Fibroblast of mammary gland (primary cell): ENCODE measurements at places on chromosomes 11 and 22.

GRCh38 chr22:31846161-31847115 lies 92.6 kb downstream of the DEPDC5 start:
- DNase-seq, result peak; percentile 57

DNA sequence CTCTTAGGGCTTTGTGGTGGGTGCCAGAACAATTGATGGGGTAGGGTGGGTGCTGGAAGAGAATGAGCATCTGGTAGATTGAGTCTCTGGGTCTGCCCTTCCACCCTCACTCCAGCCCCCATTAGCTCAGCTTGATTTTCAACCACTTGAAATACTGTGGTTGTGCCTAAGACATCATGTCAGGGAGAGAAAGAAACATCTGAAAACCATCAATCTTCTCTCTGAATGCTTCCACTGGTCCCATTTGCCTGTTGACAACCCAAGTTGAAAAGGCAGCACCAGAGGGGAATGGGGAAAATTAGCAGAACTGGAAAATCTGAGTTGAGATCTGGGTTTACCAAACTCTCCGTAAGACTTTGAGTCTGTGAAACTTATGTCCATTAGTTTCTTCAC lies 26.1 kb downstream of the CD44 start:
- DNase-seq, result no peak

DNA sequence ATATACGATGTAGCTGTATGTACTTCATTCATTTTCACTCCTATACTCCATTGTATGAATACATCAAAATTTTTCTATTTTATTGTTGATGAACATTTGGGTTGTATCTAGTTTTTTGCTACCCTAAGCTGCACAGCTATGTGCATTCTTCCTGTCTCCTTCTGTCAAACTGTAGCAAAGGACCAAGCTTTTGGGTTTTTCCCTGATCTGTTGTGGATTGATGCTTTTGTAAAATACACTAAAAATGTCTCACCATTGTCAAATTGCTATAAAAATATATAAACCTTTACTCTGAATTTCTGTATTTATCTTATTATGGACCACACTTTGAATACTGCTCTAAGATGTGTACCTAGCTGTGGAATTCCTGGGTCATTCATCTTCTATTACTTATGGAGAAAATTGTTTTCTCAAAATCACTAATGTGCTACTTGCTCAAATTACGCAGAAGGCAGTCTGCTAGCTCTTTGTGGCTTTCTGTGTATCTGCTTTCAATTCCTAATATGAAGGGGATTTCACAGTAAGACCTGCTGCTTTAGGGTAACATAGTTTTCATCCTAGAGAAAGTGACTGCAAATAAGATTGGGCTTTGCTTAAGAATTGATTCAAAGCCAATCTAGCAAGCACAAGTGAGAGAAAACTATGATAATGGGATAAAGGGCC lies 123.4 kb downstream of the CYP2R1 start:
- DNase-seq, result no peak

GRCh38 chr11:71986131-71986530 lies 12.6 kb upstream of the IL18BP start:
- no peak for DNase-seq

DNA sequence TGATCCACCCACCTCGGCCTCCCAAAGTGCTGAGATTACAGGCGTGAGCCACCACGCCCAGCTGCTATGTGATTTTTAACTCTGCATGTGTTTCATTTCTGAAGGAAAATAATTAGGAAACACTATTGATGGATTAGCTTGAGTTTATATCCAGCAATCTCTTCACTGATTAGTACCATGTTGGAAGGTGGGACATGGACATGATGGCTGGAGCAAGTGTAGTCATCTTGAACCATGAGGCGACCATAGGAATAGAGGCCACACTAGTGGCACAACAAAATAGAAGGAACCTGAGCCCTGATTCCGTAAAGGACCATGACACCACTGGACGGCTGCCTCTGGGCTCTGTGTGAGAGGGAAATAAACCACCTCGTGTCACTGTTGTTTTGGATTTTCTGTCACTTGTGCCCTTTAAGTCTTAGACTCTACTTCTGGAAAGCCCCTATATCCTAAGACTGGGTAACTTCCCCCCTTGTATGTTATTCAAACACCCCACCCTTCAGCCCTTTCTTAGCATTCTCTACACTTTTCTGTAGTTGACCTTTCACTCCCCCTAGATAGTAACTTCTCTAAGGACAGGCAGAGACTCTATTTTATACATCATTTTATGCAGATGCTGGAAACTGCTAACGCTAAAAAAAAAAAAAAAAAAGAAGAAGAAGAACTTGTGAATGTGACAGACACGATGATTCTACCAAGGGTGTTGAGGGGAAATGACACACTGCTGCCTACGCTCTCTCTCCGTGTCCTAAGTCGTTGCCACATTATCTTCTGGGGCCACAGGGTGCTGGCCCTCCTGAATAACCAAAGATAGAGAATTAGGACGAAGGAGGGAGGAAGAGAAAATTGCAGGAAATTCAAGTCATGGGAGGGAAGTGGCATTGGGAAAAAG lies 2.7 kb upstream of the VPS37C start:
- no peak for DNase-seq

DNA sequence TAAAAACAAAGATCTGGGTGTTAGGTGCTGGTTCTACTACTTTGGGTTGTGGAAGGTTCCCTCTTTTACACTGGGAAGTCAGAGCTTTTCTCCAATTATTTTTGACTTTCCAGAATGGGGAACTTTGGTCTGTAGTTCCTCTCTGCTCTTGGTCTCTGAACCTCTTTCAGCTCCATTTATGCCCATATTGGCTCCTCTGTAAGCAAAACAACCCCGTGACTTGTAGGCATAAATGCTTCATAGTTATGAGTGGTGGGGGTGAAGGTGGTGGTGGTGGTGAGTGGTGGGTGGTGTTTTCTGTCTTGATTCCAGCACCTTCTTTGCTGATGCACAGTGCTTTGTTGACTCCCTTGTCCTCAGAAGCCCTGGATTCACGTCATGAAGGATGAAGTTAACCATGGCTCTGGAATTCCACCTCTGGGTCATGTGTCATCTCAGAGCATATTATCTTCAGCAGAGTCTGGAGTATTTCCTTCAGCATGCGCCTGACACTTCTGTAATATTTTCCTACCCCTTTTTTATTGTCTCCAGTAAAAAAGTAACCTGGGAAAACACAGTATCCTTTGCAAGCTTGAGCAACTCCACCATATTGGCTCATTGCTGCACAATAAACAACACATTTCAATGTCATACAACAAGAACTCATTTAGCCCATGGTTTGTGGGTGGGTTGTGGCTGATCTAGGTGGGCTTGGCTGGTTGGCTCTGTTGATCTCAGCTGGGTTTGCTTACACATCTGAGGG lies 24.1 kb upstream of the GRK3 start:
- no peak for DNase-seq

DNA sequence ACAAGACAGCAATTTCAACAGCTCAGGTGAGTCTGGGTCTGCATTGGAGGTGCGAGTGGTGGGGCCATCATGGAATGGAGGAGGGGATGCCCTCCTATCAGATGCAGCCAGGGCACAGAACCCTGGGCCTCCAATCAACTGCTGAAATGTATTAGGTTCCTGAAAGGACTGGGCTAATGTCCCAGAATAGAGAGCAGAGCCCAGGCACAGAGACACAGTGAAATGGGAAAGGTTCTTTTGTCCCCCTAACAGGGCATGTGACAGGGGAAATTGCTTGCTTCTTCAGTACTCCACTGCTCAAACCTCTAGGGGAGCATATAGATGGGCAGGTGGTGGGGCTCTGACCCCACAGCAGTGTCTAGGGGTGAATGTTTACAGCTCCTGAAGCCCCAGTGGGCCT lies 87.3 kb upstream of the CLPB start:
- DNase-seq, result no peak

DNA sequence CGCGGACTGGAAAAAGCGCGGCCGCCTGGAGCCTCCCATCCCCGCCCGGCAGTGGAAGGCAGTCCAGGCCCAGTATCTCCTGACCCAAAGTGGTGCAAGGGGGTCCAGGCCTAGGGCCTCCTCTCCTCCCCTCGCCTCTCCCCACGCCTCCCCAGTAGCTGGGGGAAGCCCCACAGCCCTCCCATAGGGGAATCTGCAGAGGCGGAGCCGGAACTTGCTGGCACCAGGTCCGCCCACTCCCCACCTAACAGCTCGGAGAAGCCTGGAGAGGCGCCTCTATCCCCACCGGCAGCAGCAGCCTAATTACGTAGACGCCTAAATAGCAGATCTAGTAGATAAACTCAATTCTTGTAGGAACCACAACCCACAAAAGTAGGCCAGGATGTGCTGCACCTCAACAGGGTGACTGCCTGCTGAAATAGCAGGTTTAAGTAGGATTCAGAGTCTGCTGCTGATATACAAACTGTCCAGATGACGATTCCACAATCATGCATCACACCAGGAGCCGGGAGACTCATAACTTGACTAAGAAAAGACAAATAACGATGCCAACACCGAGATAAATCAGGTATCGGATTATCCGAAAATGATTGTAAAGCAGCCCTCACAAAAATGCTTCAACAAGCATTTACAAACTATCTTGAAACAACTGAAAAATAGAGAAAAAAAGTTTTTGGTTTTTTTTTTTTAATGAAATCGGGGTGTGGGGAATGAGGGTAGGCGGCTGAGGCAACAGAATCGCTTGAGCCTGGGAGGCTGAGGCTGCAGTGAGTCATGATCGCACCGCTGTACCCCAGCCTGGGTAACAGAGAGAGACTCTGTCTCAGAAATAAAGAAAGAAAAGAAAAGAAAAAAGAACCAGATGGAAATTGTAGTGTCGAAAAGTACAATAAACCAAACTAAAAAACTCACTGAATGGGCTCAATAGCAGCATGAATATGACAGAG lies 11.4 kb upstream of the BRD1 start:
- no peak for DNase-seq

GRCh38 chr11:66289548-66290329 lies 796 bp upstream of the YIF1A start:
- no peak for DNase-seq

- DNase-seq, result peak; percentile 60
Measured at GRCh38 chr11:103946793-103947545, 89.5 kb upstream of the DDI1 start.

- DNase-seq, result no peak
Measured at GRCh38 chr22:48493733-48494132, 1333.9 kb downstream of the BRD1 start.

DNA sequence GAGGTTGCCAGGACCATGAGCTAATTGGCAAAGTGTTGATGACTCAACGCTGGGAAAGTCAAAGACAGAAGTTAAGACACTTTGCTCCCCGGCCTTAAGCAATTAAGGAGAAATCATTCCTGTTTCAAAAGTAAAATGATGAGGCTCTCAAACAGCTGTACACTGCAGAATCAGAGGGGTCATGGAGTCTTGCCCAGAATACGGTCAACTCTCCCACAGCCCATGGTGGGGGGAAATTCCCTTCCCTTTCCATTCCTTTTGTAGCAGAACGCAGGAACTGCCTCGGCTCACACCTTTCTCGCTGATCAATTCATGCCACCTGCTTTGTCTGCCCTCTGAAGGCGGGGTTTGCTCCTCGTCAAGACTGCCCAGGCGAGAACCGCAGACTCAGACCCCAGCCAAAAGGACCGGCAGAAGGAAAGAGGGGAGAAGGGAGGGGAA lies 52.8 kb downstream of the MN1 start:
- DNase-seq, result peak; percentile 62

- peak; percentile 54 for DNase-seq
Measured at GRCh38 chr11:64086258-64087123, 50.8 kb downstream of the FLRT1 start.

DNA sequence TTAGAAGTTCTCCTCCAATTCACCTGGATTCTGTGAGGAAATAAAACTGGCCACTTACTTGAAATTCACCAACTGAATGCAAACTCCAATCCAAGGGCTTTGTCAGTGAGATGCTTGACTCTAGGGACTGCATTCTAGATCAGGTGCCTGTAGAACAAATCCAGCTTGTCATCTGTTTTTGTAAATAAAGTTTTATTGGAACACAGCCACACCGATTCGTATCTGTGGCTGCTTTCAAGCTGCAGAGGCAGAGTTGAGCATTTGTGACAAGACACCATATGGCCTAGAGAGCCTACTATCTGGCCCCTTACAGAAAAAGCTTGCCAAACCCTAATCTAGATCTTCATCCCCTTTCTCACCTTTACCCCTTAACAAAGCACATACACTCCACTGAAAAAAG lies 82.3 kb downstream of the BTBD10 start:
- no peak for DNase-seq

GRCh38 chr11:48210052-48210451 lies 6.6 kb upstream of the OR4B1 start:
- DNase-seq, result peak; percentile 5

DNA sequence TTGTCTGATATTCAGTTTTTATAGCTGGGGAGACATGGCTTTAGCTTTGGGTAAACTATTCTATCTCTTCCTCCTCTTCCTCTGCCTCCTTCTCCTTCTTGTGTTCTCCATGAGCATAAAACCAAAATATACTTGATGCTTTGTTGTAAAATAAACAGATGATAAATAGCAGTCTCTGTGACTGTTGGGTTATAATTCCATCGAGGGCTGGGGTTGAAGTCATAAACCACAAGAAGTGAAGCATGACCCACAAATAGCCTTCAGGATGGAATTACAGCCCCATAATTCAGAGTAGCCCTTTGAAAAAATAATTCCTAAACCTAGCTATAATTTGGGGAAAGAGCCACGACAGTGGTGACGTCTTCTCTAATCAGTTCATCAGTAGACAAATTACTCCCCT lies 177.7 kb downstream of the SNX19 start:
- peak; percentile 61 for DNase-seq

GRCh38 chr22:44287121-44287693 lies 25.5 kb downstream of the SHISAL1 start:
- DNase-seq, result no peak

GRCh38 chr11:131471976-131472375 lies 101.6 kb downstream of the NTM start:
- DNase-seq, result no peak

- peak; percentile 64 for DNase-seq
Measured at GRCh38 chr11:36019722-36020121, 75.9 kb downstream of the LDLRAD3 start.

GRCh38 chr11:64180891-64181290 lies 5.1 kb upstream of the STIP1 start:
- DNase-seq, result no peak

- DNase-seq, result no peak
Measured at GRCh38 chr11:3984896-3985295, 109.7 kb upstream of the RRM1 start.

DNA sequence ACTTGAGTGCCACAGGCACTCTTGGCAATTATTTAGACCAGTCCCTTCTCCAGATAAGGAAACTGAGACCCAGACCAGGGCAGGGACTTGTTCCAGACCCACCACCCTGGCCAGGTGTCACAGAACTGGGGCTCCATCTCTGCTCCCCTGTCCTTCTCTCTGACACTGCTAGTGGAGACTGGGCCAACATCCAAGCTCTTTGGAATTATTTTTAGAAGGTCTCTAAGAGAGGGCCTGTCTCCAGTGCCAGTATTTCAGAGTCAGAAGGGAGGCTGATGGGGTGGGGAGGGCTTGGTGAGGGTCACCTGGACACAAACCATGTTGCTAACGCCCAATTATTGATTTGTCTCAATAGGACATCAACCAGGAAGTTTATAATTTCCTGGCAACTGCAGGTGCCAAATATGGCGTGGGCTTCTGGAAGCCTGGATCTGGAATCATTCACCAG lies 32.7 kb downstream of the POLR3H start:
- no peak for DNase-seq

GRCh38 chr11:61080526-61080925 lies 21.8 kb upstream of the CD5 start:
- no peak for DNase-seq

GRCh38 chr11:14132312-14132711 lies 169.8 kb downstream of the SPON1 start:
- no peak for DNase-seq
